T-helper 2 cell treated with Interferon-gamma antibody and Interleukin-4, amounts not matched to agents 5 μg/mL and 100 μg/mL, for 36 hours (primary cell): ENCODE measurements at places on chromosomes 5 and 9.

DNA sequence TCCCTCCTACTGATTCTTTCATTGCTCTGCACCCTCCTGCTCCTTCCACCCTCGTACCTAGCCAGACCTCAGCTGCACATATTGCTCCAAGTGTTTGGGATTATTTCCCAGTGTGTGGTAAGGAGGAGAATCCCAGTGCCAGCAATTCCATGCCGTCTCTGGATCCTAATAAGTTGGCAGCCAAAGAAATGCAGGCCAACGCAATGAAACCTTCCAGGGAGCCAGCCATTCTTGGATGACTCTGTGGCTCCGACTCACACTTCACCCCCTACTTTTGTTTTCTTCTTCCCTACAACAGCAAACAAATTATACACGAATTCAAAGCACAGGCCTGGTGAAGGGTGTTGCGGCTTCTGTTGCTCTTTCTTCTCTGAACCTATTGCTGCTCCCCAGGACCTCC, 82.5 kb upstream of the SLC1A3 start:
- DNase-seq, result no peak

GRCh38 chr5:154117930-154118329, 72.6 kb upstream of the GALNT10 start:
- DNase-seq, result no peak

DNA sequence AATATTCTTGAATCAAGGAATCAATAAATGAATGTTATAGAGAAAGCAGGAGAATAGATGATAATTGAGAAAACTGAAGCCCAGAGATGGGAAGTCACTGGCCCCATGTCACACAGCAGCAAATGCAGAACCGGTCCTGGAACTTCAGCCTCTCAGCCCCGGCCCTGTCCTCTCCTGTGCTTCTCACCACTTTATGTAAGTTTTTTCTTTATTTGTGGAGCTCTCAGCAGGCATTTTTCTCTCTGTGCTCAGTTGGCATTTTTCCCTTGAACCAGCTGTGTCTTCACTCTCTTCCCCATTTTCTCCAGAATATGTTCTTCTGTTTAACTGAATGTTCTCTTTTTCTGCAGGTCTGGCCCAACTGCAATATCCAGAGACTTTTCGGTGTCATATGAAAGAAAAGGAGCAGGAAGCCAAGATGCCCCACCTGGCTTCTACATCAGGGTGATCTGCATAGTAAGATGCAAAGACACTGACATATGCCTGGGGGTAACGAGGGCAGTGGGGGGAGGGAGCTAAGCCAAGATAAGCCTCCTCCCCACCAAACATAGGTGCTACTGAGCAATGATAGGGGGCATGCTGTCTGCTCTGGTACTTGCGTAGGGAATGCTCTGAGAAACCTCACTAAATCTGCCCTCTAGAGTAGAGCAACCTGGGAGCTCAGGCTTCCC, 12.8 kb upstream of the LCP2 start:
- no peak for DNase-seq

- no peak for DNase-seq
These were observed 15.7 kb downstream of the CDC14B start for GRCh38 chr9:96604004-96604319.
